ENCODE measurements at places on chromosomes 11 and 22.

DNA sequence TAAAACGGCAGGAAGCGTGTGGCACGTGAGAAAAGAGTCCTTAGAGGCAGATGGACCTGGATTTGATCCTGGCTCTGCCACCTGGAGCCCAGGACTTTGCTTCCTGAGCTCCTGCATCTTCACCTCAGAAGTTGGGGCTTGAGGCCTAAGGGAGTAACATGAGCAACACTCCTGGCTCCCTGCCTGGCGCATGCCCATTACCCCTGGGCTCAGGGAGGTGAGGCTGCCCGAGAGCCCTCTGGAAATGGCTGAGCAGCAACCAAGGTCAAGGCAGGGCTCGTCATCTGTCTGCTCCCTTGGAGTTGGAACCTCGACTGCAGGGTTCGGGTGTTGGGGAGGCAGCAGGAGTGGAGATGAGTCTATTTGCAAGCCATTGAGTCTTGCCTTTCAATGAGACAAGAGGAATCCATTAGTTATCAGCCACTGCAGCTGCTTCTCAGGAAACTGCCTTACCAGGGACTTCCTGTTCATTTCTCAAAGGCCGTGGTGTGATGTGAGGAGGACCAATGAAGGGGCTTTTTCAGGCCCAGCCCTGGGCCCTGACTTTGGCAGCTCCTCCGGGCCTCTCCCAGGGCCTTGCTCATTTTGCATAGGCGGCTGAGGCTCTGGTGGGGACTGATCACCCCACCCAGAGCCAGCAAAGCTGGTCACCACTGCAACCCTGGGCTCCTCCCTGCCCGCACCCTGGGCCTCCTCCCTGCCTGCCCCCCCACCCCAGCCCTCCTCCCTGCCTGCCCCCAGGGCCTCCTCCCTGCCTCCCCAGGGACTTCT is 6.4 kb downstream of the FADS2 start:
- DNase-seq = peak; percentile 65

GRCh38 chr11:105520706-105521345 is 89.0 kb upstream of the GRIA4 start:
- no peak for DNase-seq

GRCh38 chr11:46889689-46890475 is 28.5 kb downstream of the LRP4 start:
- peak; percentile 92 for DNase-seq

GRCh38 chr11:26830218-26830617 is 108.4 kb upstream of the SLC5A12 start:
- DNase-seq = no peak

DNA sequence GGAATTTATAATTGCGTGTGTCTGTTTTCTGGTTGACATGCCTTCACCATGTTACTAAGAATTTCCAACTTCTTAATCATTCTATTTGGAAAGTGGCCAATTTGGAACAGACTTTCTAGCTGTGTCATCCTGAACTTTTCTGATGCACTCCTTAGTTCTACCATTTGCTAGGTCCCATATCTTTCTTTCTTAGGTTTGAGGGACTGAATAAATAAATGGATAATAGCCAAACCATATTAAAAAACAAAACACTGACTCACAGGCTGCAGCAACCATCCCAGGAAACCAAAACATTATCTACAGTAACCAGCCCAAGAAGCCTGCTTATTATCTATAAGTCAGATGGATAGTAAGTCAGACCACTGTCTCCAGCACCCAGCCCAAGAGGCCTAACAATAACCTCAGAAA is 57.5 kb upstream of the PLET1 start:
- no peak for DNase-seq

- DNase-seq = no peak
Observed at GRCh38 chr11:114084414-114084813, 24.9 kb downstream of the ZBTB16 start.

Data from DMS79 treated with DMSO at 0.1 percent for 48 hours (cell line).